Glutamatergic neuron (in vitro differentiated cells): ENCODE measurements at places on chromosomes 1 and 21. TPM values are rescaled to one million over a fixed set of nuclear protein-coding genes. Genes with fewer than 3 reads are reported as not detected.

DNA sequence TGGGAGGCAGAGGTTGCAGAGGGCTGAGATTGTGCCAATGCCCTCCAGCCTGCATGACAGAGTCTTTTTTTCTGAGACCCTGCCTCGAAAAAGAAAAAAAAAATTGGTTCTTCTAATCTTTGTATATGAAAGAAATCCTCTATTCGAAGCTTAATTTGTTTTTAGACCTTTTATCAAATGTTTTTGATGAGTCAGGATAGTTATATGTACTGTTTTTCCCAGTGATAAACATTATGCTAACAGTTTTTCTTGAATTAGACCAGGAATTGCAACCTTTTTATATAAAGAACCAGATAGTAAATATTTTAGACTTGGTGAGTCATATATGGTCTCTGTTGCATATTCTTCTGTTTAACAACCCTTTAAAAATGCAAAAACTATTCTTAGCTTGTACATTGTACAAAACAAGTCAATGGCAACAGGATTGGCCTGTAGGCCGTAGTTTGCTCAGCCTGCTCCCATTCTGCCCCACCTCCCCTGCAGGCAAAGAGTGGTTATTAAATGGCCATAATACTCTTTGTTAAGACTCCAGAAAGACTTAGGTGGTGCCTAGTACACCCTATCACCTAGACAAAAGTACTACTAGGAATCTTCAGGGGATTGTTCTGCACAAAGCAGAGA, 45.2 kb downstream of the LYST start:
- no peaks in the 10 kb centered on the region for H3K4me1 ChIP-seq
- H3K36me3 ChIP-seq, result no peaks in the 10 kb centered on the region
- H3K27me3 ChIP-seq, result no peaks in the 10 kb centered on the region

GRCh38 chr21:28374881-28375280, 617.8 kb downstream of the LTN1 start:
- no peaks in the 10 kb centered on the region for H3K4me1 ChIP-seq
- DNase-seq, result no peak
- no peak overlapping the region for H3K4me3 ChIP-seq
- no peaks in the 10 kb centered on the region for H3K27me3 ChIP-seq
- H3K36me3 ChIP-seq, result no peaks in the 10 kb centered on the region

GRCh38 chr1:17920881-17921640, 165.9 kb downstream of the ACTL8 start:
- no peak for DNase-seq
- no peaks in the 10 kb centered on the region for H3K36me3 ChIP-seq
- peaks cover 14% of the 10 kb centered on the region for H3K27me3 ChIP-seq
- no peak overlapping the region for H3K27ac ChIP-seq
- no peaks in the 10 kb centered on the region for H3K4me1 ChIP-seq

DNA sequence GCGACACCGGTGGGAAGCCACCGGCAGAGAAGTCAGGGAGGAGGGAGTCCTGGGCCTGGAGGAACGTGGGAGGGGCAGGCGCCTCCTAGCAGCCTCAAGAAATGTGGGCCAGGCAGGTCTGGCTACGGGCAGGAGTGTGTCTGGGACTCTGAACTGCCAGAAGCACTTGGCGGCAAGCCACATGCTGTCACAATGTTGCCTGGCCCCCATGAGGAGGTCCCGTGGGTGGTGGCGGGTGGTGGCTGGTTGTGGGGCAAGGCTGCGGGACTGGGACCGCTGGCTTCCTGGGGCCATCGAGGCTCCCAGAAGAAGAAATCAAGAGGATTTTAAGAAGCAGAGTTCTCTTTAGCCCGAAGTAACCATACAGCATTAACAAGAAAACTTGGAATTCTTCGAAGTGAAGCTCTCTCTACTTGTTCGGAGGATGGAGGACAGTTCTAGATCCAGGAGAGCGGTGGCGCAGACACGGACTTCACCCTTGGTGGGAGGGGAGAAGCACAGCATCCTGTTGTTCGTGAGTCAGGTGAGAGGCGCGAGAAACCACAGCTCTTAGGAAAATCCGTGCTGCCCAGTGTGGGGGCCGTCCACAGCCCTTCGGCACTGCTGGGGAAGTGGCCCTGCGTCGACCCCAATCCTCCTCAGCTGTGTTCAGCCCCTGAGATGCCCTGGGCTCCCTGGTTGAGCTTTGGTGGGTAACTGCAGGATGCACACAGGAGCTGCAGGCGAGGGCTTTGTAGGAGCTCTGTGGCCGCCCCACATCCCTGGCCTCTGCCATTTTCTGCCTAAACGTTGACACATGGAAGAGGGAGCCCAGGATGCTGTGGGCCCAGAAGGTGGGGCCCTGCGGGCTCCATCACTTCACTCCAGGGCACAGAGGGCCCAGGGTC, 12.4 kb downstream of the SKI start:
- H3K4me1 ChIP-seq, result peaks cover 51% of the 10 kb centered on the region
- DNase-seq, result no peak
- no peaks in the 10 kb centered on the region for H3K36me3 ChIP-seq
- H3K27me3 ChIP-seq, result peaks cover 8% of the 10 kb centered on the region
- H3K27ac ChIP-seq, result peak overlapping the region; percentile 64
- H3K4me3 ChIP-seq, result no peak overlapping the region

DNA sequence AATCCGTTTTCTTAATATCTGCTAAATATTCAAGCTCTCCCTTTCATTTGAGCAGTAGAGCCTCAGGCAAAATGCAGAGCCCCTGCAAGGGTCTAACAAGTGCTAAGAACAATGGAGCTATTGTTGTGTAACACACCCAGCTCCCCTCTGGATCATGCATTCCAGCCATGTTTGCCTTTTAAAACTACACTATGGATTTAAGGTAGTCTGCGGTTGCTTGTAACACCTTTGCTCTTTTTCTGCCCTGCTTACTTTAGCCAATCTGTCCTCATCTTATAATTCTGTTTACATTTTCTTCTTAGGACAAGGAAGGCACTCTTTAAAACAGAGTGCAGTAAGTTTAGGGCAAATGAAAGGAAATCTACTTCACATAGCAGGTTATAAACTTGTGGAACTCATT, 60.0 kb upstream of the C1orf105 start:
- no peaks in the 10 kb centered on the region for H3K36me3 ChIP-seq
- H3K27me3 ChIP-seq, result no peaks in the 10 kb centered on the region
- no peak overlapping the region for H3K27ac ChIP-seq
- H3K4me3 ChIP-seq, result no peak overlapping the region

DNA sequence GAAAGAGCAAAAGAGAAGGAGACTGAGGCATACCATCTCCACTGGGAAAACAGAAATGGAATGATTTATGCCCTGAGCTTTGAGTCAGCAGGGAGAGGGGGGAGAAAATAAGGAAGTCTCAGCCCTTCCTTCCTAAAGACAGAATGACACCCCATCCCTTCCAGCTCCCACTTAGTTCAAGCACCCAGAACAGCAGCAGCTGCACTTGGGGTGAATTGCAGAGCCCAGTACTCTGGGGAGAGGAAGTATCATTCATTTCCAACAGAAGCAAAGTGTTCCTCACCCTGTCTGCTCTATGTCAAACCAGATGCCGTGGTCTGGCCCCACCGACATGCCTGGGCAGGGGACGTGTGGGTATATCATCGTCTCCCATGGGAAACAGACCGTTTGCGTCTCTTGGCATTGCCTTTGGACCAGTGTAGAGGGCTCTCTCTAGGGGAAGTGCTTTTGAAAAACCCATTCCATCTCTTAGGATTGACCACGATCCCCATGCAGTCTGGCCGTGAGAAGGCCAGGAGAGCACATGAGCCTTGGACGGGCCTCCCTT, 1.1 kb upstream of the KCNJ15 start:
- H3K27ac ChIP-seq, result no peak overlapping the region
- no peak overlapping the region for H3K4me3 ChIP-seq
- no peak for DNase-seq
- no peaks in the 10 kb centered on the region for H3K36me3 ChIP-seq
- no peaks in the 10 kb centered on the region for H3K4me1 ChIP-seq
- peaks cover 2% of the 10 kb centered on the region for H3K27me3 ChIP-seq

GRCh38 chr1:93704052-93704451, 22.4 kb upstream of the BCAR3 start:
- no peak overlapping the region for H3K4me3 ChIP-seq
- peaks cover 19% of the 10 kb centered on the region for H3K4me1 ChIP-seq

- H3K27ac ChIP-seq, result no peak overlapping the region
- no peak for DNase-seq
- H3K4me3 ChIP-seq, result no peak overlapping the region
- H3K36me3 ChIP-seq, result no peaks in the 10 kb centered on the region
Observed at GRCh38 chr21:38297871-38298270, 41.1 kb downstream of the KCNJ15 start.

- no peak overlapping the region for H3K27ac ChIP-seq
- DNase-seq, result no peak
- peaks cover 9% of the 10 kb centered on the region for H3K4me1 ChIP-seq
- peaks cover 1% of the 10 kb centered on the region for H3K27me3 ChIP-seq
- H3K4me3 ChIP-seq, result no peak overlapping the region
Observed at GRCh38 chr1:182237329-182237728, 154.3 kb downstream of the GLUL start.

- DNase-seq, result no peak
- H3K27ac ChIP-seq, result peak overlapping the region; percentile 5
- H3K36me3 ChIP-seq, result peaks cover 10% of the 10 kb centered on the region
- no peak overlapping the region for H3K4me3 ChIP-seq
- H3K4me1 ChIP-seq, result peaks cover 2% of the 10 kb centered on the region
- peaks cover 3% of the 10 kb centered on the region for H3K27me3 ChIP-seq
Observed at GRCh38 chr1:244303610-244303969, 148.1 kb downstream of the ADSS2 start.

DNA sequence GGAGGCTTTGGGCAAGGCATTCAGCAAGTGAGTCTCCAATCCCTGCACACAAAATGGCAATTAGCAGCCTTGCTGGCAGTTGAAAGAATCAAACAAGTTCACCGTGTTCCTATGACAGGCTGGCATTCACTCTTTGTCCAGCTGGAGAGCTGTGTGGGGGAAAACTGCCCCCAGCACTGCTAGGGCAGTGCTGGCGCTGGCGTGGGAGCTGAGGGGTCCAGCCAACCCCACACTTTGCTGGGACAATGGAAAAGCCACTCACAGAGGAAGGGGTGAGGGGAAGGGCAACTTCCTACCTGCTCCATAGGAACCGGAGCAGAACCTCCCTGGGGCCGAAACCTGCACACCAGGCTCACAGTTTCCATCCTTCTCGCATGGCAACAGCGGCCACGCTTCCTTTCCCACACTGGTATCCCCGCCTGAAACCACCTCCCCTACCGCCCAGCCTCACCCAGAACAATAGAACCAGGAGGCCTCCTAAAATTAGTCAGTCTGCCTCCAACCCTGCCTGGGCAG, 26.7 kb upstream of the KCNN3 start:
- peaks cover 2% of the 10 kb centered on the region for H3K27me3 ChIP-seq
- H3K36me3 ChIP-seq, result no peaks in the 10 kb centered on the region
- H3K4me1 ChIP-seq, result no peaks in the 10 kb centered on the region
- no peak overlapping the region for H3K4me3 ChIP-seq

GRCh38 chr1:160653620-160654016, 6.8 kb upstream of the SLAMF1 start:
- H3K27me3 ChIP-seq, result peaks cover 2% of the 10 kb centered on the region
- no peak overlapping the region for H3K27ac ChIP-seq
- peaks cover 7% of the 10 kb centered on the region for H3K4me1 ChIP-seq
- H3K36me3 ChIP-seq, result no peaks in the 10 kb centered on the region
- no peak for DNase-seq

GRCh38 chr1:41432481-41433280, 51.8 kb downstream of the EDN2 start:
- no peaks in the 10 kb centered on the region for H3K36me3 ChIP-seq
- no peak overlapping the region for H3K27ac ChIP-seq
- peaks cover 16% of the 10 kb centered on the region for H3K27me3 ChIP-seq

The GREM2 gene
- total RNA-seq, result 3.7 TPM

The CLDN17 gene
- total RNA-seq, result not detected

The NPPA gene
- total RNA-seq, result not detected

The SPRR5 gene
- total RNA-seq, result not detected

The NHLH1 gene
- 1,198 TPM for total RNA-seq

The SYTL1 gene
- total RNA-seq, result 3.2 TPM

The DEPDC1 gene
- 2.5 TPM for total RNA-seq
